ENCODE measurements at places on chromosomes 4 and X. TPM values are rescaled to one million over a fixed set of nuclear protein-coding genes. Genes with fewer than 3 reads are reported as not detected.

GRCh38 chrX:132957211-132958090, 978 bp downstream of the HS6ST2 start:
- peak; percentile 59 for DNase-seq

DNA sequence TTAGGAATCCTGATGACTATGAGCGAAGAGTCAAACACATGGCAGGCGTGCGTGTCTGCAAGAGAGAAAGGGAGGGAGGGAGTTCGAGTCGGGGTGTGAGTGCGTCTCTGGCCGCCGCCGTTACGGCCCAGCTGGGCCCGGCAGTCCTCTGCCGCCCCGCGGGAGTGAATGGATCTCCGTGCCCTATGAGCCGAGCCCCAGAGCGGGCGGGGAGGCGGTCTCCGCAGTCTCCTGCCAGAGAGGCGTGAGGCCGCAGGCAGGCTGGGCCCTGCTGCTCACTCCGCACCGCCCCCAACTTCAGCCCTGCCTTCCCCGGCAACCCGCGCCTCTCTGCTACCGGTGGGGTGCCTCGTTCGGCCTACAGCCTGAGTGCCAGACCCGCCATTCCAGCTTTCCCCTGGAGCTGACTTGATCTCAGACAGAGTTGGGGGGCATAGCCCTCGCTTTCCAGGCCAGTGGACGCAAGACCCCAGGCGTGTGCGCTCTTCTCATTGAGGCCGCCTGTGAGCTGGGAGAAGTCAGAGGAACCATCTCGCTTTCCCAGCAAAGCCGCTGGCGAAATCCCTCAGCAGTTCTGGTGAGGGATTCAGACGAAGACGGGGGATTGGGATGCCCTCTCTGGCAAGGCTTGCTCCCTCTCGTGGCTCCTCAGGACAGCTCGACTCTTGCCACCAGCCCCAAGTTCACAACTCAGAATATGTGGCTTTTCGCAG, 1.4 kb downstream of the SLC16A2 start:
- DNase-seq = peak; percentile 78

GRCh38 chrX:68666580-68666979, 19.1 kb downstream of the STARD8 start:
- no peak for DNase-seq

JAKMIP1 gene
- total RNA-seq = 0.15 TPM

All from lung (tissue), 17 donors.